ENCODE measurements at places on chromosomes 13 and 19.
A peak's percentile ranks its signal among the peaks of the same experiment; 100 is the strongest.

DNA sequence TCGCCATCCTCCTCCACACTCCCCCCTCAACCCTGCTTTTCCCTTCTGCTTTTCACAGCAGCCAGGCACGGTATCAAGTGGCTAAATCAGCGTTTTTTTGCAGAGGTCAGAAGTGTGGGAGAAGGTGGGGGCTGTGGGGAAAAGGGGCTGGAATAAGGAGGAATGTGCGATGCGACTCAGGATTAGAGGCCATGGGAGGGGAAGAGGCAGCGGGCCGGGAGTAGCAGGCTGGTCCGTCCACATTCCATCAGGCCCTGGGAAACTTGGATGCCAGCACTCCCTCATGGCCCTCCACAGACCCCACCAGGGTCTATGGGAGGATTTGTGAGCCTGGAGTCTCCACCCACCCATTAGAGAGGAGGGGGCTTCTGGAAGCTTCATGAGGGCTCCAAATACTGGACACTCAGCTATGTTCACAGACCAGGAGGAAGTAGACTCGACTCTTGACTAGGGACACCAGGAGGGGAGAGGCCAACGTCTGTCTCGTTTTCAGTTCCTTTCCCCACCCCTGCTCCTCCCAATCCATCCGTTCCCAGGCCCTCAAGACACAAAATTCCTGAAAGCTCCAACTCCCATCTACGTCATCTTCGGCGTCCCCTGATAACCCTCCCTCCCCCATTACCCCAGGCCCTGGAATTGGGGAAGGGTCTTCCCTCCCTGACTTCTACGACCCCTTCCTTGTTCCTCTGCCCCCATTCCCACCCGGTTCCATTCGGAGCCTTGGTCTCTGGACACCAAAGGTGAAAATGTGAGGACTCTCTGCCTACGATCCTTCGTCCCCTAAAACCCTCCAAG is 3.3 kb upstream of the KCNC3 start:
- no peak for DNase-seq

DNA sequence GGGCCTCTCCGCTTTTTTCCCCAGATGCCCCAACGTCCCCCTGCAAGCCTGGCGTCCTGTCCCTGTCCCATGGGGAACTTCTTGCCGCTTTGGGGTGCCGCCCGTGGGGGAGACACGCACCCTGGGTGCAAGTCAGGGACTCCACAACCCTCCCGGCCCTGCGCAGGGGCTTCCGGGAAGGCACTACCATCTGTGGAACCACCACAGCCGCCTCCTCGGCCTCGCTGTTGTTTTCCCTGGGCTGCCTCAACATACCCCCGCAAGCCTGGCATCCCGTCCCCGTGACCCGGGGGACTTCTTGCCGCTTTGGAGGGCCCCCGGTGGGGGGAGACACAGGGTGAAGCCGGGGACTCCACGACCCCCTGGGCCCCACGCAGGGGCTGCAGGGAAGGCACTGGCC is 238.4 kb downstream of the TUBA3C start:
- DNase-seq, result no peak

DNA sequence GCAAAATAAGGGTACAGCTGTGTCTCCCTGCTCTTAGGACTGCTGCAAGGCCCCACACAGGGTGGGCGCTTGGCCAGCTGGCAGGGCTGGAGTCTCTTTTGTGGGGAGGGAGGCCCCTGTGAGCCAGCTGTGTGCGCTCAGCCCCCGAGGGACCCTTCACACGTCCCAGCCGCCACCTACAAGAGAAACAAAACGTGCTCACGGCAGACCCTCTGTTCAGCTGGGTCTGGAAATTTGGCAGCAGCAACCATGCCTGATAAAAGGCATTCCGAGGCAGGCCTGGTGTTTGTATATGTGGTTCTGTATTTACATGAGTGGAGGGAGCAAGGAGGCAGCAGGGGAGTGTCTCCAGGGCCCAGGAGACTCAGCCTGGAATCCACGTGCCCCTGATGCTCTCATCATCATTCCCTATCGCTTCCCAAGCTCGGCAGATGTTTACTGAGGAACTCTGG is 49.7 kb downstream of the CRTC1 start:
- DNase-seq, result no peak

DNA sequence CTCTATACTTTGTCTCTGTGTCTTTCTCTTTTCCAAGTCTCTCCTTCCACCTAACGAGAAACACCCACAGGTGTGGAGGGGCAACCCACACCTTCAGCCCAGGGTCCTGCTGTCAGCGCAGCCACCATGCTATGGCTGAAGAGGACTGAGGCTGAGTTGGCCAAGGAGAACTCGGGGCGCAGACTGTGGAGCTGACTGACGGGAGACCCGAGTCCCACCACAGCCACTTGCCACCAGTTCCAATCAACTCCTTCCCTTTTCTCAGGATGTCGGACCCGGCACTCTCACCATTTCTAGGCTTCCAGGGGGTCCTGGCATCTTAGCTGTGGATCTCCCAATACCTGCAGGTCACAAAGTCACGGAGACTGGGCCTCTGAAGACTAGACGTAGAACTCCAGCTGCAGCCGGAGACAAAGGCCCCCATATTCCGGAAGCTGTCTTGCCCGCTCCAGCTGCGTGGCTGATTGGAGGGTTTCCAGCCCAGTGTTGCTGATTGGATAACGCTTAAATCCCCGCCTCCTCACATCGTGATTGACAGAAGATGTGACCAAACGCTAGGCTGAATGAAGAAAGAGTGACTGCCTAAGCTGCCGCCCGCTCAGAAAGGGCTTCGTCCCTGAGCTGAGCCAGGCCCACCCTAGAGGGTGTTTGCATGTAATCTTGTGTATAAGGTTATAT is 63.6 kb downstream of the ZNF429 start:
- no peak for DNase-seq

DNA sequence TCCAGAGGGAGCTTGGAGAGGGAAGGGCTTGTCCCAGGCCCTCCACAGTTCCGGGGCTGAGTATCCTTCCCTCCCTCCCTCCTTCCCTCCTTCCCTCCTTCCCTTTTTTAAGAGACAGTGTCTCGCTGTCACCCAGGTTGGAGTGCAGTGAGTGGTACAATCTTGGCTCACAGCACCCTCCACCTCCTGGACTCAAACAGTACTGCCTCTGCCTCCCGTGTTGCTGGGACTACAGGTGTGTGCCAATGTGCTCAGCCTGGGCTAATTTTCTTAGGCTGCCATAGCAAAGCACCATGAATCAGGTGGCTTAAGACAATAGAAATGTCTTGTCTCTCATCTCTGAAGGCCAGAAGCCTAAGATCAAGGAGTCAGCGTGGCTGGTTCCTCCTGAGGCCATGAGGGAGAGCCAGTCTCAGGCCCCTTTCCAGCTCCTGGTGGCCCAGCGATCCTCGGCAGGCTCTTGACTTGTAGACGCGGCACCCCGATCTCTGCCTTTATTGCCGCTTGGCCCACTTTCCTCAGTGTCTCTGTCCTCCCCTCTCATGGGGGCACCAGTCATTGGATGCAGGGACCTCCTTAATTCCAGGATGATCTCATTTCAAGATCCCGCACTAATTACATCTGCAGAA is 47.5 kb downstream of the CRTC1 start:
- DNase-seq, result no peak

GRCh38 chr13:44429311-44429710 is 55.7 kb downstream of the SERP2 start:
- DNase-seq, result no peak

GRCh38 chr19:38759590-38760003 is 13.7 kb downstream of the LGALS7 start:
- DNase-seq, result peak; percentile 63

GRCh38 chr19:2164020-2164998 is 576 bp downstream of the DOT1L start:
- no peak for DNase-seq

GRCh38 chr13:67880916-67881315 is 650.8 kb upstream of the PCDH9 start:
- no peak for DNase-seq

Data from RCC 7860 (cell line).